T-helper 17 cell (primary cell): ENCODE measurements at places on chromosomes 3 and 15.

- no peak for DNase-seq
- no peak overlapping the region for H3K27ac ChIP-seq
- no peaks in the 10 kb centered on the region for H3K4me1 ChIP-seq
- peaks cover 12% of the 10 kb centered on the region for H3K27me3 ChIP-seq
- no peaks in the 10 kb centered on the region for H3K36me3 ChIP-seq
- no peak overlapping the region for H3K4me3 ChIP-seq
Measured at GRCh38 chr3:61354604-61355003, 103.4 kb upstream of the FHIT start.

DNA sequence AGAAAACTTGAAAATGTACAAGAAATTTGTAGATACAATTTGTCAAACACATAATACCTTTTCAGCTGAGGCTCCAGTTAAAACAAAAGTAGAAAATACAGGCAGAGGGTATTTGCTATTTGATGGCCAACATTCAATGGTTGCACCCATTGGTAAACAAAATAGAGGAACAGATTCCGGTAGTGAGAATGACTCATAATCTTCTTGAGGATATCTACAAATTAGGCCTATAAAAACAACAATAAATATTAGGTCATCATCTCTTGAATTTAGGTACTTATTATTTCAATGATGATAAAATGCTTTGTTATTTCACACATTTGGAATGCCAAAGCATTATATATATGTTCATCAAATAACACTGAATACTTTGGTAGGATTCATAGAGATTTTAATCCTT, 53.4 kb downstream of the DENND4A start:
- peaks cover 8% of the 10 kb centered on the region for H3K36me3 ChIP-seq
- H3K4me3 ChIP-seq: peak overlapping the region; percentile 47
- peak overlapping the region; percentile 84 for H3K27ac ChIP-seq
- H3K27me3 ChIP-seq: no peaks in the 10 kb centered on the region
- peaks cover 2% of the 10 kb centered on the region for H3K4me1 ChIP-seq
- no peak for DNase-seq

DNA sequence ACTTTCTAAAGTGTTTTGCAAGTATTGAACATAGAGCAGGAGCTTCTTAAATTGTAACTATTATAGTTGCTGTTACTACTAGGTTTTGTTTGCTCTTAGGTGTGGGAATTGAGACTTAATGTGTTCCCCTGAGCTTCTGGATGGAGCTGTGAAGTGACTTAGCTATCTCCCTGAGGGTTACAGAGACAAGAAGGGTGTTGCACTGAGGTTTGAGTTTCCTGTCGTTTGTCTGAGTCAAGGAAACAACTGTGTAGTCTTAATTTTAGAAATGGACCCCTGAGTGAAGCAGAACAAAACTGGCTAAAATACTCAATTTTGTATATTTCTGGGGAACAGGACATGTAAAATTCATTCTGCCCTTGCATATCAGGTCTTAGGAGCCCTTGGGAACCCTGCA, 20.4 kb downstream of the TTC21A start:
- no peak overlapping the region for H3K4me3 ChIP-seq
- no peak for DNase-seq
- H3K36me3 ChIP-seq: no peaks in the 10 kb centered on the region
- peaks cover 34% of the 10 kb centered on the region for H3K4me1 ChIP-seq
- H3K27me3 ChIP-seq: no peaks in the 10 kb centered on the region

- peaks cover 3% of the 10 kb centered on the region for H3K4me1 ChIP-seq
- H3K27ac ChIP-seq: no peak overlapping the region
- H3K36me3 ChIP-seq: no peaks in the 10 kb centered on the region
- H3K27me3 ChIP-seq: peaks cover 39% of the 10 kb centered on the region
- no peak for DNase-seq
Measured at GRCh38 chr3:129344540-129345220, 66.0 kb downstream of the HMCES start.

DNA sequence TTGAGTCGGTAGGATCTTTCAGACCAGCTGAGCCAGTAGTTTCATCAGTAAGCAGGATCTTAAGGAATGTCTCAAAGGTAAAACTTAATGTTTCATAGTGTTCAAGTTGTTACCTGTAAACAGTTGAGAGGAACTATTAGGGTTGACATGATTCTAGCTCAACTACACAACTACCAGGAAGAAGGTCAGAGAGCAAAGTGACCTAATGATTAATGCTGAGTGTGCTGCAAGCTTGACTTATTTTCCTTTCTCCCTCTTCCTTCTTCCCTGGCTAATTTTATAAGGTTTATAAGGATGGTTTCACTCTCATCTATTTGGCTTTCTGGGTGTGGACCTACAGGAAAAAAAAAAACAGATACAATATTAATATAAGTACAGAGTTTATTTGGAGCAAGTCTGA, 30.2 kb upstream of the LHFPL4 start:
- no peaks in the 10 kb centered on the region for H3K4me1 ChIP-seq
- H3K4me3 ChIP-seq: no peak overlapping the region
- no peaks in the 10 kb centered on the region for H3K27me3 ChIP-seq
- no peak overlapping the region for H3K27ac ChIP-seq
- no peaks in the 10 kb centered on the region for H3K36me3 ChIP-seq
- no peak for DNase-seq

DNA sequence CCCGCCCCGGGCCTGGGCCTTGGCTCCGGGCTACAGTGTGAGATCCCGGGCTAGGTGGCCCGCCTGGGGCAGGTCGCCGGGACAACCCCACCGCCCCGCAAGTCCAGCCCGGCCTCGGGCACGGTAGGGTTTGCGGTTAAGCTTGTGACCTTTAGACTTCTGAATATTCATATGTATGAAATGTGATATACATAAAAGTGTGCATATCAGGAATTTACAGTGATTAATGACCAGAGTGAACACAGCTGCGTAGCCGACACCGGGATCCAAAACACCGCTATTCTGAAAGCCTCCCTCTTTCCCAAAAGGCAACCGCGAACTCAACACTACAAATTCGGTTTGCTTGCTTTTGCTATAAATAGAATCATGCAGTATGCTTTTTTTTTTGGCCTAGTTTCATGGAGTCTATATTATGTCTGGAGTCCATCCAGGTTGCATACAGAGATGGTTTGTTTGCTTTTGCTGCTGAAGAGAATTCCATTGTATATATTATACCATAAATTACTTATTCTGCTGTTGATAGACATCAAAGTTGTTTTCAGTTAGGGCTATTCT, 636 bp upstream of the SNRPA1 start:
- peaks cover 33% of the 10 kb centered on the region for H3K4me1 ChIP-seq
- no peaks in the 10 kb centered on the region for H3K27me3 ChIP-seq
- peak overlapping the region; percentile 96 for H3K4me3 ChIP-seq
- peaks cover 2% of the 10 kb centered on the region for H3K36me3 ChIP-seq

GRCh38 chr15:90104551-90104950, 2.3 kb upstream of the IDH2 start:
- no peak for DNase-seq
- H3K4me3 ChIP-seq: no peak overlapping the region
- no peaks in the 10 kb centered on the region for H3K27me3 ChIP-seq
- H3K36me3 ChIP-seq: no peaks in the 10 kb centered on the region
- no peak overlapping the region for H3K27ac ChIP-seq

- no peak for DNase-seq
- H3K27me3 ChIP-seq: no peaks in the 10 kb centered on the region
- no peak overlapping the region for H3K4me3 ChIP-seq
- no peaks in the 10 kb centered on the region for H3K36me3 ChIP-seq
- H3K4me1 ChIP-seq: peaks cover 12% of the 10 kb centered on the region
Measured at GRCh38 chr3:190166948-190167347, 46.3 kb upstream of the P3H2 start.

GRCh38 chr3:106514431-106514830, 645.6 kb upstream of the CBLB start:
- no peak overlapping the region for H3K27ac ChIP-seq
- H3K4me1 ChIP-seq: no peaks in the 10 kb centered on the region
- no peak for DNase-seq
- H3K4me3 ChIP-seq: no peak overlapping the region
- H3K27me3 ChIP-seq: no peaks in the 10 kb centered on the region
- H3K36me3 ChIP-seq: no peaks in the 10 kb centered on the region

DNA sequence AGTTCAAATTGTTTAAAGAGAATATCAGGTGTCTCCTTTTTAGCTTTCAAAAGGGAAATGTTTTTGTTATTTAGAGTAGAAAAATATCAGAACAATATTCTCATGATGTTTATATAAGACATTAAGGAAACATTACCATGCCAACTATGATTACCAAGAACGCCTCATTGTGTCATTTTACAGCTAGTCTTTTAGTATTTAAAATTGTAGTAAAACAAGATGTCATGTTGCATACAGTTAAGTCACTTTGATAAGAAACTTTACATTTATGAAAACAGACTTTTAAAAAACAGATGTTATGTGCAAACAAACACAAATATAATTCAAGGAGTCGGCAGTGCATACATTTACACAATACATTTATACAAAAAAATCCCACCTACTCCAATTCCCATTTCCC, 4.4 kb downstream of the PLSCR4 start:
- H3K27ac ChIP-seq: no peak overlapping the region
- no peak overlapping the region for H3K4me3 ChIP-seq
- no peak for DNase-seq

GRCh38 chr3:31462050-31462569, 70.6 kb upstream of the STT3B start:
- H3K27ac ChIP-seq: peak overlapping the region; percentile 94
- peaks cover 36% of the 10 kb centered on the region for H3K4me1 ChIP-seq
- H3K27me3 ChIP-seq: no peaks in the 10 kb centered on the region
- no peaks in the 10 kb centered on the region for H3K36me3 ChIP-seq
- H3K4me3 ChIP-seq: peak overlapping the region; percentile 75
- peak; percentile 15 for DNase-seq

- H3K4me3 ChIP-seq: no peak overlapping the region
- H3K4me1 ChIP-seq: peaks cover 3% of the 10 kb centered on the region
- H3K27ac ChIP-seq: no peak overlapping the region
- H3K27me3 ChIP-seq: no peaks in the 10 kb centered on the region
- DNase-seq: no peak
Measured at GRCh38 chr3:197896421-197896820, 53.6 kb upstream of the RPL35A start.

DNA sequence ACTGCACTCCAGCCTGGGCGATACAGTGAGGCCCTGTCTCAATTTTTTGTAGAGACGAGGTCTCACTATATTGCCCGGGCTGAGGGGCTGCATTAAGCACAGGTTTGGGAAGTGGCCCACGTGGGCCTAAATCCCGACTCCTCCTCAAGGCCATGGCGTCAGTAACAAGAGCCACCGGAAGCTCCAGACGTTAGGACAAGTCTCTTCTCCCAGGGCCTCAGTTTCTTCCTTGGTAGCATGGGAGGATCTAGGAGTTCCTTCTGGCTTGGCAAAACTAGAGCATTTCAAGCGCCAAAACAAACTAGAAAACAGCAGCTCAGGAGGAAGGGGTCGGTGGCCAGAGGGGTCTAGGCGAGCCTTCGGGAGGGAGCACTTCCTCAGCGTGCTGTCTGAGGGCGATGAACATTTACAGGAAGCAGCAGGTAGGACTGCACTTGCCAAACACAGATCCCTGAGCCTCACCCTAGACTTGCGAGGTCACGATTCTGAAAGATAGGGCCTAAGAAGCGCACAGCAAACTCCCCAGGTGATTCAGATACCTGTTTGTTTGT, 536 bp downstream of the SNAPC5 start:
- peak overlapping the region; percentile 95 for H3K27ac ChIP-seq
- DNase-seq: no peak
- peaks cover 29% of the 10 kb centered on the region for H3K4me1 ChIP-seq
- peak overlapping the region; percentile 92 for H3K4me3 ChIP-seq

DNA sequence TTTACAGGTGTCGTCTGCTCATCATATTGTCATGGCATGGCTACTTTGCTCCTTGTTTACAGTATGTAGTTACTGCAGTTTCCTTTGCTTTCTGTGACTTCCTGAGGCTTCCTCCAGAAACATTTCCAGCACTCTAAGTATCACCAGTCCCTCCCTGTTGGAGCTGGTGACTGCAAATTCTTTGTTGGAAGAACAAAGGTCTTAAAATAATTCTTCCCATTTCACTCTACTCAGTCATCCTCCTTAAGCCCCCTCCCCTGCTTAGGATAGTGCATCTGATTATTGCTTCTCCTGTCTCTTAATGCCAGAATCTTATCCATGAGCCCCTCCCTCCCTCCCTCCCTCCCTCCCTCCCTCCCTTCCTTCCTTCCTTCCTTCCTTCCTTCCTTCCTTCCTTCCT, 72.0 kb downstream of the C3orf38 start:
- H3K36me3 ChIP-seq: peaks cover 2% of the 10 kb centered on the region
- DNase-seq: no peak
- peaks cover 9% of the 10 kb centered on the region for H3K4me1 ChIP-seq
- no peak overlapping the region for H3K27ac ChIP-seq
- H3K27me3 ChIP-seq: peaks cover 12% of the 10 kb centered on the region

DNA sequence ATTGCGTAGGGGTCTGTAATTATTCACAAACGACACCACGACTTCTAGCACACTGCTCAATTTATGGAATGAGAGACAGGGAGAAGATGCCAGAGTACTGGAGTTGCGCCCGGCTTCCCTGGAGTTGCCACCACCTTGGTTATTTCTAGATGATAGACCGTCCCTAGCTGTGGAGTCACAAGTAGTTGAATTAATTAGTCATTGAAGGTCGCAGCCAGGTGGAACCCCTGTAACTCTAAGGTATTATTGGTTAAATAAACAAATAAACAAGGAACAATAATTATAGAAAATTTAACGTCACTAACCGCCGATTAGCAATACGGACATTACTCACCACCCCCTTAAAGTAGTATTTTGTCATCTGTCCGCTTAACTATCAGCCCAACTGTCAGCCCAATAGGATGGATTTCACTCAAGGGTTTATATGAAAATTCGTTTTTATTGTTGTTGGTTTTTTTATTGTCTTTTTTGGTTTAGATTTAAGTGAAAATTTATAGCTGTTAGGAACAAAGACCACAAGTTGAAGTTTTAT, 911 bp upstream of the AZI2 start:
- no peak for DNase-seq
- H3K27me3 ChIP-seq: no peaks in the 10 kb centered on the region
- peak overlapping the region; percentile 97 for H3K27ac ChIP-seq
- H3K4me3 ChIP-seq: peak overlapping the region; percentile 95
- H3K4me1 ChIP-seq: peaks cover 40% of the 10 kb centered on the region

DNA sequence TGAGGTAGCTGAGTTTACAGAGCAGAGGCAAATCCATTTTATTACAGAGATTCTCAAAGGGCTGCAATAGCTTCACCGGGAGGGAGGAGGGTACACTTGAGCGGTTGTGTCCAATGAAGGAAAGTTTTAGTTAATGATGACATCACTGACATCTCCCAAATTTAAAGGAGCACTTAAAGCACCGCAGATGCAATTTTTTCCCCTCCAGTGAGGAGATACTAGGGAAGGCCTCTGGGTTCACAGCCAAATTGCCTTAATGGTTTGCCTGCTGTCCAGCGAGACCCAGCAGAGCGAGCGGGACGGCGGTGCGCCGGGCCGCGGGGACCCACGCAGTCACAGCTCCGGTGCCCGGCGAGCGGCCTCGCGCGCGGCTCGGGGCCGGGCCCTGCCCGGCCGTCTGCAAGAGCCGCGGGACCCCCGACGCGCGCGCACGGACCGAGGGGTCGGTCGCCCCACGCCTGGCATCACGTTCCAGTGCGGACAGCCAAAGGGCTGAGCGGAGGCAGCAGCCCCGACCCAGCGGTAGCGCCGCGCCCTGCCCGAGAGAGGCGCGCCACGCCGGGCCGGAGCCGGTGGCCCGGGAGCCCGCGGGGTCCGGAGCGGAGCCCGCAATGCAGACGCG, 160.5 kb upstream of the CHRNA7 start:
- H3K4me1 ChIP-seq: peaks cover 11% of the 10 kb centered on the region
- no peaks in the 10 kb centered on the region for H3K36me3 ChIP-seq
- peaks cover 15% of the 10 kb centered on the region for H3K27me3 ChIP-seq
- peak overlapping the region; percentile 80 for H3K4me3 ChIP-seq
- peak overlapping the region; percentile 24 for H3K27ac ChIP-seq
